Mesothelial cell of epicardium (in vitro differentiated cells): ENCODE measurements at places on chromosomes 3 and 15.

GRCh38 chr3:127698691-127699415 is 26.1 kb downstream of the ABTB1 start:
- DNase-seq: no peak

GRCh38 chr3:131174752-131175151 is 148.1 kb downstream of the NEK11 start:
- DNase-seq: no peak

GRCh38 chr15:50783411-50783810 is 17.9 kb upstream of the SPPL2A start:
- no peak for DNase-seq

GRCh38 chr3:50607271-50608091 is 4.1 kb downstream of the CISH start:
- DNase-seq: no peak

DNA sequence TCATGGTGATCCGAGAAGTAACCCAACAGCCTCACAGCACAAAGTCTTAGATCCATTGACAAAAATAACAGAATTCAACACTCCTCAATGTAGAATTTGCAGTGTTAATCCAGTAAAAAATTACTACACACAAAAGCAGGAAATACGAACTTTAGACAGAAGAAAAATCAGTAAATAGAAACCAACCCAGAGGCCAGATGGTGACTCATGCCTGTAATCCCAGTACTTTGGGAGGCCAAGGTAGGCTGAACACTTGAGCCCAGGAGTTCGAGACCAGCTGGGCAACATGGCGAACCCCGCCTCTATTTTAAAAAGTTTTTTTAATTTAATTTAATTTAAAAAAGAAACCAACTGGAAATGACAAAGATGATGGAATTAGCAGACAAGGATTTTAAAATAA is 36.1 kb downstream of the SELENOT start:
- no peak for DNase-seq

- no peak for DNase-seq
These were observed 10.9 kb upstream of the IL1RAP start for GRCh38 chr3:190502946-190503345.

DNA sequence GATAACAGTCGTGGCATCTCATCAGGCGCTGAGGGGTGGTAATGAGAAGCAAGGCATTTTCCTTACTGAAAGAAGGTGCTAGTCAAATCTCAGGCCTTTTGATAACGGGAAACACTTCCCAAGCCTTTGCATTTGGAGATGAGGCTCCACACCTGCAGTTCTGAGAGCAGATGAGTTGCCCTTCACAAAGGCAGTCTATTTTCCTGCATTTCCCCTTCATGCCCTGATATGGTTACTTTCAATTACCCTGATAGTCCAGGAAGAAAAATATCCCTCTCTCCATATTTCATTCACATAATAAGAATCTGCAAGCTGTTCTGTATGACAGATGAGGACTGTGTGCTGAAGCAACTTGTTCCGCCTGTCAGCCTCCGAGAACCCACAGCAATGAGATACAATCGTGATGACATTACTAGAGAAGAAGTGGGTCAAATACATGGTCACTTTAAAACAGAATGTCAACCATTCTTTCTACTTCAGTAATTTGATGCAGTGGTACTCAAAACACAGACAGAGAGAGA is 25.0 kb downstream of the FHIT start:
- DNase-seq: no peak
